Activated T-helper 2 cell treated with anti-CD3 and anti-CD28 coated beads, Interferon-gamma antibody, Interleukin-2, Interleukin-4, amounts not matched to agents 10 μg/mL and 5 μg/mL and 100 μg/mL, durations not matched to agents 14 hours and 24 hours and 36 hours (primary cell): ENCODE measurements at places on chromosomes 5 and 9.

DNA sequence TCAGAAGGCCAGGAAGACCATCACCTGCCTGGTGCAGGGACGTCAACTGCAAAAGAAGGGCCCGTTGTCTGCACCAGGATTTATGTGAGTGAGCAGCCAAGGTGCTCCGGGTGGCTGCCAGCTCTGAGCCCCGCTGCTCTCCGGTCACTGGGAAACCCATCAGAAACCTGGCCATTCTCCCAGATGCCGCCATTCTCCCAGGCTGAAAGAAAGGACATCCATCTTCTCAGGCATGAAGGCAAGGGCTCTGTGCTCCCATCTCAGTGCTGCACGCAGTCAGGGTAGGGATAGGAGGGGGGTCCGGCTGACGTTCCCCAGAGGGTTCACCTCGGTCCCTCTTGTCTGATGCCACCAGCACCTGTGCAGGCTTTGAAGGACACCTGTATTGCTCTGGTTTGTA, 158.4 kb downstream of the ERCC6L2 start:
- peaks cover 2% of the 10 kb centered on the region for H3K4me1 ChIP-seq
- DNase-seq = no peak
- H3K36me3 ChIP-seq = peaks cover 16% of the 10 kb centered on the region

- no peaks in the 10 kb centered on the region for H3K27me3 ChIP-seq
- no peak for DNase-seq
- no peak overlapping the region for H3K4me3 ChIP-seq
- no peaks in the 10 kb centered on the region for H3K4me1 ChIP-seq
Observed at GRCh38 chr9:107744873-107745272, 255.3 kb upstream of the KLF4 start.

- H3K4me3 ChIP-seq = no peak overlapping the region
- DNase-seq = no peak
- H3K27ac ChIP-seq = no peak overlapping the region
- H3K36me3 ChIP-seq = no peaks in the 10 kb centered on the region
- no peaks in the 10 kb centered on the region for H3K27me3 ChIP-seq
Observed at GRCh38 chr9:73402081-73403028, 250.7 kb downstream of the ANXA1 start.

DNA sequence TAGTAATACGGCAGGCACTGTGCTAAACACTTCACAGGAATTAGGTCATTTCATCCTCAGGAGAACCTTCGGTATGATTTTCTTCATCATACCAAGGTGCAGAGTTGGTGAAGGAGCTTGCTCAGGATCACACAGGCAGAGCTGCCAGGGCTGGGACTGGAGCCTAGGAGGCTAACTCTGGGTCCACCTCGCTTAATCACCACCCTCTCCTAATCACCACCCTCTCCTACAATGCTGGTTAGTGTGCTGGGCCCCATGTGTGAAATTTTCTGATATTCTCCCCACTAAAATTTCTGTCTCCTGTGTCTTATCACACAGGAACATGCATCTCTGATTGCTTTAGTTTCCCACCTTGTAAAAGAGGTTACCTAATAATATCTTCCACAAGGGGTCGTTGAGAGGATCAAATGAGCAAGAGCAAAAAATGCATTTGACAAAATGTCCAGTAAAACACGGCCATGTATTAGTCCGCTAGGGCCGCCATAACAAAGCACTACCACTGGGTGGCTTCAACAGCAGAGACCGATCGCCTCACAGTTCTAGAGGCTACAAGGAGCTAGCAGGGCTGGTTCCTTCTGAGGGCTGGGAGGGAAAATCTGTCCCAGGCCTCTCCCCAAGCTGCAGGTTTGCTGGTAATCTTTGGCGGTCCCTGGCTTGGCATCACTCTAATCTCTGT, 128.2 kb upstream of the NFIB start:
- H3K27ac ChIP-seq = no peak overlapping the region
- no peaks in the 10 kb centered on the region for H3K27me3 ChIP-seq
- no peak for DNase-seq
- no peaks in the 10 kb centered on the region for H3K4me1 ChIP-seq
- no peaks in the 10 kb centered on the region for H3K36me3 ChIP-seq

GRCh38 chr5:132807163-132807838, 5.8 kb upstream of the SOWAHA start:
- peaks cover 3% of the 10 kb centered on the region for H3K4me1 ChIP-seq
- no peak for DNase-seq
- H3K36me3 ChIP-seq = no peaks in the 10 kb centered on the region
- peaks cover 72% of the 10 kb centered on the region for H3K27me3 ChIP-seq
- H3K27ac ChIP-seq = no peak overlapping the region

DNA sequence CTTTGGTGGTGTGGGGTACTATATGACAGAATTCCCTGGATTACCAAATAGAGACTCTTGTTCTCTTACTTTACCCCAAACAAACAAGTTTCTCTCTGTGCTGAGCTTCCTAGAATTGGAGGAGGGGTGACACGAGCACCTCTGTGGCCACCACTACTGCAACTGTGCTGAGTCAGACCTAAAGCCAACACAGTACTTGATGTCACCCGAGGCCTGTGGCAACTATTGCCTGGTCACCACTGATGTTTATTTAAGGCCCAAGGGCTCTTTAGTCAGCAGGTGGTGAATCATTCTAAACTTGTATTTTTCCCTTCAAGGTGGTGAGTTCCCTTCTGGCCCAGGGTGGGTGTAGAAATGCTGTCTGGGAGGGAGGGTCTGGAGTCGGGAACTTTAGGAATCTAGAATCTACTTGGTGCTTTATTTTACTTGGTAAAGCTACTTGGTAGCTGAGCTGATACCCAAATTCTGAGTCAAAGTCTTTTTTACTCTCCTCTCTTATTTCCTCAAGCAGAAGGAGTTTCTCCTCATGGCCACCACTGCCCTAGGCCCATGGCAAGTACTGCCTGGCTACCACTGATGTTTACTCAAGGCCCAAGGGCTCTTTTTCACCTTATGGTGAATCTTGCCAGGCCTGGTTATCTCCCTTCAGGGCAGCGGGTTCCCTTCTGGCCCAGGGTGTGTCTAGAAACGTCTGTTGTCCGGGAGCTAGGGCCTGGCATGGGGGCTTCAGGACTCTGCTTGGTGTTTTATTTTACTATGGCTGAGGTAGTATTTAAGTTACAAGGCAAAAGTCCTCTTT, 9.8 kb downstream of the LURAP1L start:
- H3K4me1 ChIP-seq = no peaks in the 10 kb centered on the region
- H3K27me3 ChIP-seq = no peaks in the 10 kb centered on the region
- H3K4me3 ChIP-seq = no peak overlapping the region
- no peaks in the 10 kb centered on the region for H3K36me3 ChIP-seq
- H3K27ac ChIP-seq = no peak overlapping the region

- no peak for DNase-seq
- H3K27ac ChIP-seq = no peak overlapping the region
- no peak overlapping the region for H3K4me3 ChIP-seq
- H3K4me1 ChIP-seq = peaks cover 6% of the 10 kb centered on the region
- peaks cover 38% of the 10 kb centered on the region for H3K36me3 ChIP-seq
Observed at GRCh38 chr5:16568875-16569580, 47.8 kb downstream of the RETREG1 start.

DNA sequence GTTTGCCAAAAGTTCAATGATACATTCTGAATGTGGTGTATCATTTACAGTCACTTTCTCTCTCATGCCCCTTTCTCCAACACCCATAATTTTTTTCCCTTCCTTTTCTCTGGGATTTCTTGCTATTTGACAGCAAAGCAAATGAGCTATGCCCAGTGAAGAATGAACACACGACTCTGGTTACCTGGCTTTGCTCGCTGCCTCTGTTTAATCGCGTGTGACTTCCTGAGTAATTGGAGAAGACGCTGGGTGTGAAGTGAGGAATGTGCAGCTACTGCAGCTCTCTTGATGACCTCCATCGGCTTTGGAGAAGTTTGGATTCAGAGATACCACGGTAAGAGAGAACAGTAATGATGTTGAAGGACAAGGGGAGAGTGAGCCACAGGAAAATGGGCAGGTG, 651.8 kb downstream of the KIF4B start:
- H3K27ac ChIP-seq = no peak overlapping the region
- no peaks in the 10 kb centered on the region for H3K36me3 ChIP-seq
- no peak for DNase-seq
- H3K4me1 ChIP-seq = no peaks in the 10 kb centered on the region

- peaks cover 14% of the 10 kb centered on the region for H3K36me3 ChIP-seq
- no peak for DNase-seq
- H3K27ac ChIP-seq = no peak overlapping the region
- H3K4me1 ChIP-seq = no peaks in the 10 kb centered on the region
- H3K27me3 ChIP-seq = no peaks in the 10 kb centered on the region
- H3K4me3 ChIP-seq = no peak overlapping the region
Observed at GRCh38 chr5:1053391-1054017, 44.9 kb downstream of the NKD2 start.

- H3K4me1 ChIP-seq = peaks cover 31% of the 10 kb centered on the region
- H3K4me3 ChIP-seq = no peak overlapping the region
- peaks cover 3% of the 10 kb centered on the region for H3K27me3 ChIP-seq
- no peaks in the 10 kb centered on the region for H3K36me3 ChIP-seq
- H3K27ac ChIP-seq = peak overlapping the region; percentile 0
- no peak for DNase-seq
Observed at GRCh38 chr5:56080375-56081052, 85.8 kb upstream of the IL6ST start.

- DNase-seq = no peak
- no peaks in the 10 kb centered on the region for H3K27me3 ChIP-seq
- no peaks in the 10 kb centered on the region for H3K36me3 ChIP-seq
- H3K27ac ChIP-seq = no peak overlapping the region
Observed at GRCh38 chr5:64176301-64176700, 10.7 kb downstream of the RNF180 start.

DNA sequence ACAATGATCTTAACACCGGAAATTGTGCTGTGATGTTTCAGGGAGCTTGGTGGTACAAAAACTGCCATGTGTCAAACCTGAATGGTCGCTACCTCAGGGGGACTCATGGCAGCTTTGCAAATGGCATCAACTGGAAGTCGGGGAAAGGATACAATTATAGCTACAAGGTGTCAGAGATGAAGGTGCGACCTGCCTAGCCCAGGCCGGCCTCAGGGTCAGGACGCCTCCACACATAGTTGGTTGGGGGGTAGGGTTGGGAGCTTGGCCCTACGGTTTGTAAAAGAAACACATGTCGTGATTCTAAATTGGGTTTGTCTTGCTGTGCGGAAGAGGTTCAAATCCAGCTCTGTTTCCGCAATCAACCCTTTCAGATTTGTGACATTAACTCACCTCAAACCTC, 6.6 kb downstream of the FCN2 start:
- no peaks in the 10 kb centered on the region for H3K4me1 ChIP-seq
- no peak overlapping the region for H3K27ac ChIP-seq
- no peaks in the 10 kb centered on the region for H3K27me3 ChIP-seq
- no peaks in the 10 kb centered on the region for H3K36me3 ChIP-seq

DNA sequence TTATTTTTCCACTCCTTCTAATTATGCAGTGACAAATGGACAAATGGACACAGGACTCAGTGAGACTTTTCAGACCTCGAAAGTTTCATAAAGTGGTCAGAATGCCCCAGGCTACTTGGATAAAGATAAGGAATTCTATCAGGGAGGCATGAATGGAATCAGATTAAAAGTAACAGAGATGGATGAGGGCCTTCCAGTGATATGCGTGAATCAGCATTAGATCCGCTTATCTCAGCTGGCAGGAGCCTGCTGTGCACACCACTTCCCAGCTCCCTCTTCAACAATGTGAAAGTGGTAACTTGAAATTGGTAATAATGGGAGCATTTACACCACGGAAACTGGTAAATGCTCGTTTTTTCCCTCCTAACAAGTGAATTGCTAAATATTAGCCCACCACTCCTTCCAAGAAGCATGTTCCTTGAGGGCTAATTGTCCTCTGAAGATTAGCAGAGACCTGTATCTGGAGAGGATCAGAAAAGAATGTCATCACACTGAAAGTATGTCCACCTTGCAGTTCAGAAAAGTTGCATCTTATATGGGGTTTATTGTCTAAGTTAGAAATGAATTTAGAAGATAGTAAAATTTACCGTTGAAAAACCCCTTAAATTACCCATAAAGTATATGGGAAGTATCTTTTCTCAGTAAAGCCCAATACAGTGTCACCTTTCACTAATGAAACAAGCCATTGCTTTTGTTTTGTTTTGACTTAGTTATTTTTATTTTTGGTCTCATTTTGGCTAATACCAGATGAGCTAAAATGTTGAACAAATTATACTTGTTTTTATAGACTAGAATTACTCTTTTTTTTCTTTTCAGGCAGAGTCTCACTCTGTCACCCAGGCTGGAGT, 125.3 kb downstream of the DPYSL3 start:
- H3K27me3 ChIP-seq = no peaks in the 10 kb centered on the region
- no peak overlapping the region for H3K4me3 ChIP-seq
- no peaks in the 10 kb centered on the region for H3K36me3 ChIP-seq
- H3K4me1 ChIP-seq = no peaks in the 10 kb centered on the region
- H3K27ac ChIP-seq = no peak overlapping the region
- no peak for DNase-seq

GRCh38 chr9:120711841-120712538, 2.3 kb downstream of the MEGF9 start:
- H3K4me3 ChIP-seq = peak overlapping the region; percentile 87
- H3K4me1 ChIP-seq = peaks cover 35% of the 10 kb centered on the region
- no peaks in the 10 kb centered on the region for H3K27me3 ChIP-seq
- H3K27ac ChIP-seq = peak overlapping the region; percentile 38
- DNase-seq = no peak
- no peaks in the 10 kb centered on the region for H3K36me3 ChIP-seq

DNA sequence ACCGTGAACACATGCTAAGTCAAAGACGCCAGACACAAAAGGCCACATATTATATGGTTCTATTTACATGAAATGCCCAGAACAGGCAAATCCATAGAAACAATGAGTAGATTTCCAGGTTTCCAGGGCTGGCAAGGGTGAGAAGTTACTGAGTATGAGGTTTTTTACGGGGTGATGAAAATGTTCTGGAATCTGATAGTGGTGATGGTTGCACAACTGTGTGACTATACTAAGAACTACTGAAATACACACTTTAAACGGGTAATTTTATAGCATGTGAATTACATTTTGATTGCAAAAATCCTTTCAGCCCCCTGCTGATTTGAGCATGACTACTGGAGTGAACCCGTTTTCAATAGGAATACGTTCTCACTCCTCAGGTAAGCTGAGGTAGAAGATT, 46.7 kb upstream of the TBC1D9B start:
- H3K27ac ChIP-seq = no peak overlapping the region
- no peaks in the 10 kb centered on the region for H3K36me3 ChIP-seq
- H3K27me3 ChIP-seq = no peaks in the 10 kb centered on the region
- H3K4me1 ChIP-seq = no peaks in the 10 kb centered on the region
- H3K4me3 ChIP-seq = no peak overlapping the region

DNA sequence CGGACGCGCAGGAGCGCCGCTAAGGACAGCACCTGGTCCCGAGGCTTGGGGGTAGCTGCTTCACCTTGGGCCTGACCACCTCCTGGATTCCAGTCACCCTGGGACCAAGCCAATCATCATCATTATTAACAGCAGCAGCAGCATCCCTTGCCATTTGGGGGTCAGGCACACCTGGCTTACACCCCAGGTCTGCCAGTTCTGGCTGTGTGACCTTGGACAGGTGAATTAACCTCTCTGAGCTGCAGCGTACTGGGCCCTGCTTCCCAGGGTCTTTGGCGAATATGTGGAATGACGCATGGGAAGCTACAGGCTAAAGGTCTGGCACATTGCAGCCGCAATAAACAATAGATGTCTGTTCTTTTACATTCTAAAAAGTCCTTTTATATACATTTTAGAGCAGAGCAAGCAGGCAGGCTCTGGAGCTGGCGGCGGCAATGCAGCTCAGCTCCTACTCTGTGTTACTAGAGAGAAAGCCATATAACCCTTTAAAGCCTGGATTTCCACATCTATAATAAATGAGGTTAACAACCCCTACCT, 97.8 kb upstream of the CPLX2 start:
- H3K27ac ChIP-seq = no peak overlapping the region
- H3K36me3 ChIP-seq = no peaks in the 10 kb centered on the region
- no peak overlapping the region for H3K4me3 ChIP-seq
- no peaks in the 10 kb centered on the region for H3K4me1 ChIP-seq

GRCh38 chr5:84249918-84250630, 134.6 kb downstream of the EDIL3 start:
- H3K4me1 ChIP-seq = no peaks in the 10 kb centered on the region
- no peak overlapping the region for H3K4me3 ChIP-seq
- no peak for DNase-seq
- no peaks in the 10 kb centered on the region for H3K27me3 ChIP-seq
